Thymus (tissue), 14 donors: ENCODE measurements at places on chromosomes 7 and 10.

- no peak for DNase-seq
Measured at GRCh38 chr10:7085147-7085912, 325.5 kb downstream of the SFMBT2 start.

DNA sequence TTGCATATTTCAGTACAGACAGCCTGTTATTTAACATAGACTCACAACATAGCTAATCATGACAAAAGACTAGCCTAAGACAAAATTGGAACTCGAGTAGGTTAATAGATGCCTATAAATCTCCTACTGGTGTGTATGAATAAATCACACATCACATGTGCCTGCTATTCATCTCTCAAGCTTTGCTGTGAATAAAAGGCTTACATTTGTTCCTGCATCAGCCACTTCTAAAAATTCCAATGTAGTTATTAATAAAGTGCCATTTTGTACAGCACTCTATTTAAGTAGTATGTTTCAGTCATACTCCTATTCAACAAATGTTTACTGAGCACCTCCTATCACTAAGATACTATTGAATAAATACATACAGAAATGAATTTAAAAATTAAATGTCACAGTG, 486.3 kb downstream of the NRG3 start:
- DNase-seq = no peak

DNA sequence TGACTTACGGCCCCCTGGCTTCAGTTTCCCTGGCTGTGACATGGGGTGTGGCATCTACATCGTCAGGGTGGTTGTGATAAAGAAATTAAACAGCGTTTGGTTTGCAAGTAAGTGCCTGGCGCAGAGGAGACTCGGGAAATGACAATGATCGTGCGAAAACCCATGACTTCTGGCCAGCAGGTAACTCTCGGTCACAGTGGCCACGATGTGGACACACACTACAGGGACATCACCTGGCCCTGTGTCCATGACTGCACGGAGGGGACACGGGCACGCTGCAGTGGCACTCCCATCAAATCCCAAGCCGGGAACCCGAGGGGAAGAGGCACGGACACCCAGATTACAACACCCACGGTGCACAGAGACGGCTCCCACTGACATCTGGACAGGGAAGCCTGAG, 28.7 kb downstream of the PAPOLB start:
- DNase-seq = no peak

GRCh38 chr7:39958038-39958437, 8.0 kb downstream of the CDK13 start:
- DNase-seq = no peak

- no peak for DNase-seq
Measured at GRCh38 chr10:44824607-44825006, 86.5 kb upstream of the TMEM72 start.

- DNase-seq = no peak
Measured at GRCh38 chr10:29435809-29436501, 147.1 kb downstream of the LYZL1 start.

DNA sequence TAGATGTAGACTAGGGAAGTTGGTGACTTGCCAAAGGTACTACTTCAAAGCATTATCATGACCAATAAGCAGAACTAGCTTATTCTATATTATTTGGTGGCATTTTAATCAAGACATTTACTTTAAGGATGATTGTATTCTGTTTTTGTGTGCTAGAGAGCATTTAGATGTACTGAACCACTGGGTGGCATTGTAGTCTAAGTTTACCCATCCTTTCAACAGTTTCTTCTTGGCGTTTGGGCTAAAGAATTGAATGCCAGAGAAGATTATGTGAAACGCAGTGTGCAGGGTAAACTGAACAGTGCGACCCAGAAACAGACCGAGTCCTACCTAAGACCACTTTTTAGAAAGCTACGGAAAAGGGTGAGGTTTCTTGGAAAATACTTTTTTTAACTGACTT, 26.8 kb downstream of the PRPF18 start:
- peak; percentile 32 for DNase-seq

DNA sequence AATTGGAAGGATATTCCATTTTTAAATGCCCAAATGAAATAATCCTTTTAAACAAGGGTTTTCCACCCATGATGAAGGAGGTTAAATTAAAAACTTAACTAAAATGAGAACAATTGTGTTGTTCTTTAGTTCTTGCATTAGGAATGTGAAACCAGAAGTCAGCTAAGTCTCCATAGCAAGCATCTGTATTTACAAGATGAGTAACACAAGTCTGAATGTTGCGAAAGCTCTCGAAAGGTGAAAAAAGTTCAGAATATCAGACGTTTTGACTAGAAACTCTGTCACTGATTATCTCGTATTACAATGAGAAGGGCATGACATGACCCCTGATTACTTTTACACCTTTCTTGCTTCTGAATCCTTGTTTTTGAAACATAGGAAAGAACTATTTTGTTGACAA, 149.6 kb downstream of the BICC1 start:
- no peak for DNase-seq

- no peak for DNase-seq
Measured at GRCh38 chr7:48839108-48839507, 85.2 kb upstream of the CDC14C start.

- DNase-seq = no peak
Measured at GRCh38 chr10:26573674-26574073, 123.8 kb upstream of the PDSS1 start.

GRCh38 chr7:43721193-43721806, 8.0 kb downstream of the COA1 start:
- peak; percentile 26 for DNase-seq

- DNase-seq = no peak
Measured at GRCh38 chr7:157022681-157023588, 12.5 kb upstream of the MNX1 start.

DNA sequence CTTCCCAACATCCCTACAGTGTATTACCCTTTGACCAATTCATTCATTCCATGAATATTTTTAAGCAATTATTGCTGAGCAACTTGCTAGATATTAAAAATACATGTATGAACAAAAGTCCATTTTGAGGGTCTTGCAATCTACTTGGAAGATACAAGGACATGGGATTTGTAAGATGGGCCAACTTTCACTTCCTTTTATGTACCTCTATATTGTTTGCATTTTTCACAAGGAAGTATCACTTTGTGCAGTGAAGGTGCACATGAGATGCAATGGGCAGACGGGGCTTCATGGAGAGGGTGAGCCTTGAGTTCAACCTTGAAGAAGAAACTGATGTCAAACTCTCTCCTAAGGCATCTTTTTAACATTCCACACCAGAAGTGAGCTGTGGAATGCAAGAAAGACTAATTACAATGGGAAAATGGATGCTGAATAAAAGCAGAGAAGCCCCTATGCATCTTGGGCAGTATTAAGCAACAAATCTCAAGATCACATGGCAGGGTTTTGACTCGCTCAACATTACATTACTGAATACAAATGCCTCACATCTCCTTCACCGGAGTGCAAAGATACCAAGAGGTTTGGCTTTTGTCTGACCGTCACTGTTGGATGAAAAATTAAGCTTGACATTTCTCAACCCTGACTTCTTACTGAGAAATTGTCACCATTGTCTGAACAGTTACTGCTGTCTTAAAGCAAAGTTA, 341.5 kb downstream of the ELMO1 start:
- no peak for DNase-seq

- DNase-seq = no peak
Measured at GRCh38 chr7:45590679-45591057, 16.5 kb downstream of the ADCY1 start.

DNA sequence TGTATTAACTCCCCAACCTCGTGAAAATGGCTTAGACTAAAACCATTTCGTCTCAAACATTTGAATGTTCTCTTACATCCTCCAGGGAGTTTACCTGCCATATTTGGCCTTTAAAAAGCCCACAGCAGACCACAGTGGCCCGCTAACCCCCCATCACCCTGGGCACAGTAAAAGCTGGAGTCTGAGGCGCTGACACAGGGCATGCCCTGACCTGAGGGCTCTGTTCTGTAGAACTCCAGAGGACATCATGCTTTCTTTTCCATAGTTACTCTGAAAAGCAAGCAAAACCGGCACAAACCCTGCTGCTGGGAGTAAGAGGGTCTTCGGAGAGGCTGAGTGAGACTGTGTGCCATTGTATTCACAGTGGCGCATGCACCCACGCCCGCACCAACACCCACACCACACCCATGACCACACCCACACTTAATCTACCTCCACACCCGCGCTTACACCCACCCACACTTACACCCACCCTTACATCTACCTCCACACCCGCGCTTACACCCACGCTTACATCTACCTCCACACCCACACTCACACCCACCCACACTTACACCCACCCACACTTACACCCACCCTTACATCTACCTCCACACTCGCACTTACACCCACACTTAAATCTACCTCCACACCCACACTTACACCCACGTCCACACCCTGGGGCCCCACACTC, 32.1 kb downstream of the LRRC27 start:
- peak; percentile 45 for DNase-seq

DNA sequence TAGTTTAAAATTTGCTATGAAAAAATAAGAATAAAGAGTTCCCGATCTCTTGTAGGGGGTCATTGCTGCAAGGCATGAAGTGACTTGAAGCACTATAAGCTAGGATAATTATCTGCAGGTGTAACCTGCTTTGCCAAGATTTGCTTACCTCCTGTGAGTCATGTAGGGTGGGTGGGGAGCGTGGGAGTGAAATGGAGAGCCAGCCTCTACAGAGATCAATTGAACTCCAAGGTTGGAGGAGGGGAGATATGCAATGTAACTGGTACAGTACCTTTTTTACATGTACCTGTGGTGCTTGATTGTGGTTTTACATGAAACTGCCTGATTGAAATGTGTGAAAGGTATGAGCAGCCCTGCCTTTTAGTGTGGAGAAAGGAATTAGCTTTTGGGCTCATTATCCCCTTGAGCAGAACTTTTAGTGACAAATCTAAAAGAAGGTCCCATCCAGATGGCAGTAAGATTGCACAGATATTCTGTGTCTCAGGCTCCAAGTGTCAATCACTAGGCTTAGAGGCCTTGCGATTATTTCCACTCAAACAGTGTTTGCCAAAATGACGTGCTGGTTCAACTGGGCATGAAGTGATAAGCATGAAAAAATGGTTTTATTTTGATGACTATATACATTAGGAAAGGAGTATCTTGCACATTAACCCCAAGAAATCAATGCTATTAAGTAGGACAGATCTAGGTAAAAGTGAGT, 138.6 kb upstream of the GRB10 start:
- DNase-seq = no peak

GRCh38 chr10:110641256-110641655, 2.9 kb upstream of the RBM20 start:
- DNase-seq = no peak

- DNase-seq = no peak
Measured at GRCh38 chr7:70925411-70926115, 206.4 kb upstream of the GALNT17 start.

- no peak for DNase-seq
Measured at GRCh38 chr10:133267293-133267692, 9.4 kb downstream of the ADAM8 start.

DNA sequence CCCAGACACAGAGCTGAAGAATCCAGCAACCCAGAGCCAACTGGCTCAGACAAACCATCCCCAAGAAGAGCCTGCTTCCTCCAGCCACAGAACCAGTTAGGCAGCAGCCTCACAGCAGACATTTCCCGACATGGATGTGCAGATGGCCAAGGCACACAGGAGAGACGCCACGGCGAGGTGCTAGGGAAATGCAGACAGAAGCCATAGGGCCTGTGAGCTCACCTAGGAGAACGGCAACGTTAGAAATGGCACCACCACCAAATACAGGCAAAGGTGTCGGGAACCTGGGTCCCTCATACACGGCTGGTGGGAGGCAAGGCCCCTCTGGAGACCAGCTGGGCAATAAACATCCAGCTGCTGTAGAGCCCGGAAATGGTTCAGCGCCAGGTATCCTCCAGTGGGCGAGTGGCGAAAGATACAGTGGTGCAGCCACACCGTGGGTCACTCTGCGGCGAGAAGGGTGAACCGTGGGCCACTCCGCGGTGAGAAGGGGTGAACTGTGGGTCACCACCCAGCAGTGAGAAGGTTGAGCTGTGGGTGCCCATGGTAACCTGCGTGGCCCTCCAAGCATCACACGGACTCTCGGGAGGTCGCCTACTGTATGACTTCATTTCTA, 31.2 kb downstream of the JAKMIP3 start:
- no peak for DNase-seq

GRCh38 chr10:81109200-81109752, 571.6 kb downstream of the SH2D4B start:
- no peak for DNase-seq

DNA sequence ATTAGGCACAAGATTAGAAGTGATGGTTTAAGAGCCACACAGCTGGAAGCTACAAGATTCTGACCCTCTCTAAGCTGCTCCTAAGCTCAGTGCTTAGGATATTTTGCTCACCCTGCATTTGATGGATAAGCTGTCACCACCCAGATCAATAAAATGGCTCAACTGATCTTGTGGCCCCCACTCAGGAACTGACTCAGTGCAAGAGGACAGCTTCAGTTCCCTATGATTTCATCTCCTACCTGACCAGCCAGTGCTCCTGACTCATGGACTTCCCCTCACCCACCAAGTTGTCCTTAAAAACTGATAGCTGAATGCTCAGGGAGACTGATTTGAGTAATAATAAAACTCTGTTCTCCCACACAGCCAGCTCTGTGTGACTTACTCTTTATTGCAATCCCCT, 833.8 kb downstream of the GRID1 start:
- no peak for DNase-seq

- no peak for DNase-seq
Measured at GRCh38 chr10:70364772-70365091, 17.7 kb downstream of the LRRC20 start.

DNA sequence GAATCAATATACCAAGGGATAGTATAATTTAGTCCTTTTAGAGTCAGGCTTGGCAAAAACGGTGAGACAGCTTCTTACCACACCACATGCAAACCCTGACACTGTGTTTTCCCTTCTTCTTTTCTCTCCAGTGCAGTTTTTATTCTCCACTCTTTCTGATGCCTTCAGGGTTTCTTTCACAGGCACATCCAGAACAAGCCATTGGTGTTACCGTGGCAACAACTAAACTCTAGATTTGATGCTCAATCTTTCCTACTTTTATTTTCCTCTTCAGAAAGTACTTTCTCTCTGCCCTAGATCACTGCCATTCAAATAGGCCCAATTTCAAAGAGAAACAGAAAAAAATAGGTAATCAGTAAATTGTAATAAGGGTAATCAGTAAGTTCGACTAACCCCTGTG, 469.8 kb upstream of the POT1 start:
- DNase-seq = no peak

- DNase-seq = no peak
Measured at GRCh38 chr10:24791084-24791726, 67.5 kb upstream of the ARHGAP21 start.

DNA sequence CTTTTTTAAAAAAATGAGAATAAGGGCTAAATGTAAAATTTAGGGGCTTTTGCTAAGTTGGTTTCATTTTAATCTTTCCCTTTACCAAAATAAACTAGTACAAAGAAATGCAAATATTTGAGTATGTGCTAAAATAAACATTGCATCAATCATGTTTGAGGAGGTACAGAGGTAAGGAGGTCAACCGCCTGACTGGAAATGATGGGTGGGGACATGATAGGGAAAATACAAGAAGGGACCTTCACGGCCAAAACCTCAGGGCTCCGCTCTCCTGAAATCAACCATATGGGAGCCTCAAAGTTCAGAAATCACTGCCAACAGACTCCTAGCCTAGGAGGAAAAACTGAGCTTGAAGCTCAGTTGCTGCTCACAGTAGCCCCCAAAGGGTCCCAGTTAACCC, 207.6 kb downstream of the AHR start:
- no peak for DNase-seq
